ENCODE measurements at places on chromosomes 1 and 21.

GRCh38 chr1:154765970-154766369 is 104.1 kb downstream of the KCNN3 start:
- DNase-seq, result no peak

- no peak for DNase-seq
Measured at GRCh38 chr1:181126871-181127587, 38.5 kb downstream of the IER5 start.

DNA sequence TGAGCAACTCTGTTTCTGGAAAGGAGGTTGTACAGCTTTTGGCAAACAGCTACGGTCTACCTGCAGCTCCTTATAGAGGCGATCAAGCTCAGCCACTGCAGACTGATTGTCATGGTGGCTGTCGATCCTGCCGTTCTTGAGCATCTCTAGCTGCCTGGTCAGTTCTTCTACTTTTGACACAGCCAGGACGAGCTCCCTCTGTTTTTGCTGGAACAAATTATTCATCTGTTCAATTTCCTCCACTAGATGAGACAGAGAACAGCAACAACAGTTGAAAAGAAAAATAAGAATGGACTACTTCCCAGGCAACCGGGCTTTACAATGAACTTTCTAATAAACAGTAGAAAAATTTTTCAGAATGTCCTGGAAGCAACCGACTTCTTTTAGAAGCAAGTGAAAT is 42.5 kb downstream of the TP53BP2 start:
- no peak for DNase-seq

GRCh38 chr1:202172015-202172355 is 11.6 kb upstream of the PTPN7 start:
- DNase-seq, result no peak

- DNase-seq, result peak; percentile 85
Measured at GRCh38 chr1:203278082-203278884, 27.0 kb upstream of the BTG2 start.

DNA sequence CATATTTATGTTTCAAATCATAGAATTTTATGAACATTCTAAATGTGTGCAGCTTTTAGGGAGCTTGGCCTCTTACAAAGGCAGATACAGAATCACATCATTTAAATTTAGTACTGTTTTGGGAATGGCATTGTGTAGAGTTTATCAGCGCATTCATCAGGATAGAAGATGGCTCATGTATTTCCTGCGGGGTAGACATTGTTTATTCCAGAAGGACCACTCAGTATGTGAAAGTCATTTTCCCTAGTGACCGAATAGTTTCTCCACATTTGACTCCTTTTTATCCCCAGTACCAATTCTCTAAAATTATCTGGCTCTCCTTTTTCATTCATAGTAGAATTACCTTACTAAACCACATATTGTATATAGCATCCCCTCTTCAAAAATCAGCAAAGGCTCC is 981.9 kb upstream of the ADGRL4 start:
- DNase-seq, result no peak

DNA sequence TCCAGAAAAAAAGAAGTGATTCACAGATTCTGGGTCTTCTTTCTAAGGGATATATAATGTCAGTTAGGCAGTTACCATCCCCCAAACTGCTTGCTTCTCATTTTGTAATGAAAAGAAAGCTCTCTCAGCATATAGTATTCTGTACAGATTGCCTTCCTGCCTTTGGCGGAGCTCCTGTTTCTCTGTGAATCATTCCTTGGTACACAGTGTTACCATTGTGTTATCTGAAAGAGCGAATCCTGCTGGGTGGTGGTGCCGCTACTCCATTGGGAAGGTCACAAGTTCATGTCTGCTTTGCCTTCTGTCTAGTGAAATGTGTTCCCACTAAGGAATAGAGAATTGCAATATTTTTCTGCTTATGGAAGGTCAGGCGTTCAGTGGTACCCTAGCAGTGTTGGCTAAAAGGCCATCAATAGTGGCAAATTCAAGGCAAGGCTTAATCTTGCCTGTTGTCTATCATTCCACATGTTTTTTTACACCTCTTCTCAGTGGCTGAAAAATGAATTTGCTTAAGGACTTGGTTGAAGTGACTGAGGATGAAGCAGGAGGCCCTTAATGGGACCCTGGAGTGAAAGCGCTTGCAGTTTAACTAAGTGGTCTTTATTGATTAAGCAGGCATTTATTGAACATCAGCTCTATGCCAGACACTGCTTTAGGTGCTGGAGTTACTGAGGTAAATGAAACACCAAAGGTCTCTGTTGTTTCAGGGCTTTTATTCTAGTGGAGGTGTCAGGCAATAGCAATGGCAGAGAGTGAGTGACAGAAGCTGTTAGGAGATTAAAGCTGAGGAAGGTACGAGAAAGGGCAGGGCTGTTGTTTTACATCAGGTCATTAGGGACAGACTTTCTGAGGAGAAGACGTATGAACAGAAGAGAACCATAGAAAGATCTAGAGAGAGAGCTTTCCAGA is 186.7 kb downstream of the PDE4B start:
- peak; percentile 76 for DNase-seq

- DNase-seq, result no peak
Measured at GRCh38 chr1:208141610-208142192, 102.5 kb downstream of the PLXNA2 start.

- DNase-seq, result no peak
Measured at GRCh38 chr1:176866011-176866714, 298.3 kb downstream of the ASTN1 start.

- no peak for DNase-seq
Measured at GRCh38 chr1:76129731-76130130, 55.2 kb downstream of the ST6GALNAC3 start.

GRCh38 chr1:181405584-181405983 is 77.7 kb upstream of the CACNA1E start:
- no peak for DNase-seq

GRCh38 chr1:235902677-235903542 is 36.2 kb upstream of the LYST start:
- DNase-seq, result no peak

DNA sequence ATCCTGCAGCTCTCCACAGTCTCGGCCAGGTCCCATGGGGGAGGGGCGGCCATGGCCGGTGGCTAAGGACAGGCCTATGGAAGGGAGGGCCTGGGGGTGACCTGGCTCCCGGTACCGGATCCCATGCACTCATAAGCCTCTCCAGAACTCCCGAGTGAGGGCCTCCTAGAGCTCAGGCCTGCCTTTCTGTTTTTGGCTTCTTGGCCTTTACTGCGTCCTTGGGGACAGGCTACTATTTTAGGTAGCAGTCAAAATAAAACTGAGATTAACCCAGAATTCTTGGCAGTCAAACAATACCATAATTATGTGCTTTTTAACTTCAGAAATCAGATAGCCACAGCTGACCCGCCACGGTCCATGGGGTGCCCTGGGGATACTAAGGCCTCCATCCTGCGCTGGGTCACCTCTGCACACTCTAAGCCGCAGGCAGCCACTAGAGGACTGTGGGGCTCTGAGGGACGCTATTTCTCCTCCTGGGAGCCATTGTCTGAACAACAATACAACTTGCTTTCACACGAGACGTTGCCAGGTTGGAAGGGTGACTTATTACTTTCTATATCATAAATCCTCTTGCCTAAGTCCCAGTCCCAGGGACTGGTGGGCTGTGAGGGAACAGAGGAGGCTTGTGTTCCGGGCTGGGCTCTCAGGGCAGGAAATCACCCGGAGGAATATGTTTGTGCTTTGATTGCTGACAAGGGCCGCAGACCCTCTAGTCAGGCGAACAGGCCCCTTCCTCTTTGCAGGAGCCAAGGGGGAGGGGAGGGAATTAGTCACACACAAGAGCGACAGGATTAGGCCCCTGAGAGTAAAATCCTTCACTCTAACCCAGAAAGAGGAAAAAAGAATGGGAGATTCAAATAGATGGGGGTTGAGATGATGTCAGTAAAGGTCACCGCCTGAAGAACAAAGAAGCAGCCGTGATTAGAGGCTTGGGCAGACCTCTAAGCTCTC is 40.7 kb upstream of the BCAR3 start:
- no peak for DNase-seq

DNA sequence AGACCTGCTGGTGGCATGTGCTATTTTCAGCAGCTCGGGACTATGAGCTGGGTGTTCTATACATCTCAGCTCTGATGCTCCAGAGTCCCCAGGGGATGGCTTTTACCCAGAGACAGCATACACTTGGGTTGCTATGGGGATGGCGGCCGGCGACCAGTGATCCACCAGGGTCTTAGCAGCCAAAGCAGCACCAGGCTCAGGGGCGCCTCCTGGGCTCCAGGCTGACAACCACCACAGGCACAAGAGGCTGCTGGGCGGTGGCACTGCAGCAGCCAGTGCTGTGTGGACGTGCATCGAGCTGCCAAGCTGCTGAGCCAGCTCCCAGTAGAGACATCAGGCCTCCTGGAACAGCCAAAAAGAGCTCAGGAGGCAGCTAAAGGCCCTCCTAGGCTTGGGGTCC is 37.6 kb upstream of the CLSTN1 start:
- no peak for DNase-seq

DNA sequence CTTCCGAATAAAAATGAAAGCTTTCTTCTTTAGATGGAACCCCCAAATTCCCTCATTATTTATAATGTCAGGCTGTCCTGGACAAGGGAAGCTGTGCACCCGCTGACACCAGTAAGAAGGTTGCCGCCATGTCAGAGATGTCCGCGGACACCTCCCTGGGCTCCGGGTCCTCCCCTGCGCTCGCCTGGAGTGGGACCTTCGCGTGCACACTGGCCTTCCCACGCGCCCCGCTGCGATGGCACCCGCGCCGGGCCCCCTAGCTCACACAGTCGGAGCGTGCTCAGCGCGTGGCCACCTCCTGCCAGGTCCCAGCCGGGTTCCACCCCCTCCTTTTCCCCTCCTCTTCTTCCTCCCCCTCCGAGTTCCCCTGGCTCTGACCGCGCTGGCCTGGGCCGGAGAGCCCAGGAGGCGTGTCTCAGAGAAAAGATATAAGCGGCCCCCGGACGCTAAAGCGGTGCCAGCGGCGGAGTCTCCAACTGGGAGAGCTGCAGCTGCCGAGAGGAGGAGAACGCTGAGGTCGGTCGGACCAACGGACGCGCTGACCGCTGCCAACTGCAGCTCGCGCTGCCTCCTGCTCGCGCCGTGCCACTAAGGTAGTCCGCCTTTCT is at the start of gene G0S2:
Gene G0S2 (plus strand): TSS at position 456 of the 608 bp plus-strand sequence. CDS start 273 bp downstream, outside the sequence.
- peak; percentile 47 for DNase-seq

DNA sequence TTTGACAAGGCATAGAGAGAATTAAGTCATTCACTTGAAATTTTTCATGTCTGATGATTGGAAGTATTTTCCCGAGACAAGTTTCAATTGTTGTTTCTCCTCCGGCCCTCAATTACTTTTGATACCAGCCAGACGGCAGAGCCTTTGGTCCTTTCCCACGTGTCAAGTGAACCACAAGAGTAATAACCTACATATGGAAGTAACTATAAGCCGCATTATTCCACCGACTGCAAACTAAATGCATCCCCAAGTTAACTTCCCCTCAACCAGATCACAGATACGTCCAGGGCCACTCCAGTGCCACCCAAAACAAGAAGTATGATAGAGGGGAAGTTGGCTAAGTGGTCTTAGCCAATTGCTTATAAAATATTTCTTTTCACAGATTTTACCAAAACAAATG is 20.2 kb downstream of the COLGALT2 start:
- no peak for DNase-seq

GRCh38 chr1:193184776-193185175 is 1.6 kb downstream of the B3GALT2 start:
- DNase-seq, result no peak

- no peak for DNase-seq
Measured at GRCh38 chr21:46035809-46036695, 54.5 kb downstream of the COL6A1 start.

DNA sequence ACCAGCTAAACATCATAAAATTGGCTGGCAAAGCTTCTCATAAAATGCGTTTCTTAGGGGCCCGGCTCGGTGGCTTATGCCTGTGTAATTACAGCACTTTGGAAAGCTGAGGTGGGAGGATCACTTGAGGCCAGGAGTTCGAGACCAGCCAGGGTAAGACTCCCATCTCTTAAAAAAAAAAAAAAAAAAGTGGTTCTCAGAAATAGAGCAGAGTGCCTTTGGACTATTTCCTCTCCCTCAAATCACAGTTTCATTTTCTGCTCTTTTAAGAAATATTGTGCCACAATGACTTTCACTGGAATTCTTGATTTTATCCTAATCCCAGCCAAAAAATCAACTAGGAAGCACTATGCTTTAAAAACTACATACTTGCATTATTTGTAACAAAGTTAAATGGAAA is 13.3 kb downstream of the HSF2BP start:
- DNase-seq, result no peak

DNA sequence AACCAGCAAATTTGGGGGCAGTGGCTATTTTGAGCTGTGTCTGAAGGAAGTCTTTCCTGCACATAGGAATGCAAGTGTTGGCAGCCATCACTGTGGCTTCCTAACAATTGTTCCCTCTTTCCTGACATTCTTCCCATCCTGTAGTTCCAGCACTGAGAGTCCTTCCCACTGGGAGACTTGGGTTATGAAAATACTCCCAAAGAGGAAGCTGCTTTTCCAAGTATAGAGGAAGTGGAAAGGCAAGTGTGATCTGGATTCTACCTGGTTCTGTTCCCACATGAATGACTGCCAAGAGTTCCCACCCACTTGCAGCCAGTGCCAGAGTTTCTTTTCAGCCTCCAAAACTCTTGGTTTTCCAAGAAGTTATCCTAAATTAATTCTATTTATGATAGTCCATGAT is 98.5 kb upstream of the CD53 start:
- DNase-seq, result no peak

DNA sequence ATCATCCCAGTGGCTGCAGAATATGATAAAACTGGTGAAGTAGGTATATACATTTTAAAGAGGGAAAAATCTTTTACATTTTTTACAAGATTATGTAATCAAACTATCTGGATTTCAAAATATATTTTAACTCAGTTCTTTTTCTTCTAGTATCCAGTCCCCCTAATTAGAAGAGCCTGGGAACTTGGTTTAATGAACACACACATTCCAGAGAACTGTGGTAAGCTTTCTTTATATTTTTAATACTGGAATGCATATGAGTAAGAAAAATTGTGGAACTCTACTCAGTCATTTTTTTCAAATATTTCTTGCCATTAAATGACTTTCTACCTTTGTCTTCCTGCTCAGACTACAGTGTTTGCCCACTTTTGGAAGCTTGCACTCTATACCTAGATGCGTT is 8.2 kb downstream of the ACADM start:
- no peak for DNase-seq

- DNase-seq, result no peak
Measured at GRCh38 chr1:159011751-159012150, 2.0 kb downstream of the IFI16 start.

DNA sequence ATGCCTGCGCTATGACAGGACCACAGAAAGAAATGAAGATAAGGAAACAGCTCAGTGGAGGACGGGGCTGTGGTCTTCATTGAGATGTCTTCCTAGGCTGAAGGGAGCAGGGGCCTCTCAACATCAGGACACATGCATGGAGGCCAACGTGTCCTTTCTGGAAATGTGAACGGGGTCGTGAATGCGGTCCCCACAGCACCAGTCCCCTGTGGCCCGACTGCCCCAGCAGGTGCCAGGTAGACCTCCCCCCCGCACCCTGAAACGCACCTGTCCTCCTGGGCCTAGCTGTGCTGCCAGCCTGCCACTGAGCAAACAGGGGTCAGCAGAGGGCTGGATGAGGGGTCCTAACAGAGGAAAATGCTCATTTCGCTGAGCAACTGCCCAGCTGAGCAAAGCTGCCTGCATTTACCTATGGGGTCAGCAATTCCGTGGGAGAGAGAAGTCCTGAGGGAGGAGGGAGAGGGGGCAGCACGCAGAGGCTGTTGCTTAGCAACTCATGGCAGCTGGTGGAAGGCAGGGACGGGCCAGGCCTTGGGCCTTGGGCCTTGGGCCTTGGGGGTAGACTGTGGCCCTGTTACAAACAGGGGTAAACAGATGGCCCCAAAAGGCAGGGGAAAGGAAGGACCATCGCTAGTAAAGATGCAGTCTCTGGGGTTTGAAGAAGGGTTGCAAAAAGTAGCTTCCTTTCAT is 77.4 kb downstream of the NPHP4 start:
- no peak for DNase-seq

GRCh38 chr21:14734191-14734590 is 188.1 kb upstream of the SAMSN1 start:
- DNase-seq, result no peak
